ENCODE measurements at places on chromosomes 5 and 9.

DNA sequence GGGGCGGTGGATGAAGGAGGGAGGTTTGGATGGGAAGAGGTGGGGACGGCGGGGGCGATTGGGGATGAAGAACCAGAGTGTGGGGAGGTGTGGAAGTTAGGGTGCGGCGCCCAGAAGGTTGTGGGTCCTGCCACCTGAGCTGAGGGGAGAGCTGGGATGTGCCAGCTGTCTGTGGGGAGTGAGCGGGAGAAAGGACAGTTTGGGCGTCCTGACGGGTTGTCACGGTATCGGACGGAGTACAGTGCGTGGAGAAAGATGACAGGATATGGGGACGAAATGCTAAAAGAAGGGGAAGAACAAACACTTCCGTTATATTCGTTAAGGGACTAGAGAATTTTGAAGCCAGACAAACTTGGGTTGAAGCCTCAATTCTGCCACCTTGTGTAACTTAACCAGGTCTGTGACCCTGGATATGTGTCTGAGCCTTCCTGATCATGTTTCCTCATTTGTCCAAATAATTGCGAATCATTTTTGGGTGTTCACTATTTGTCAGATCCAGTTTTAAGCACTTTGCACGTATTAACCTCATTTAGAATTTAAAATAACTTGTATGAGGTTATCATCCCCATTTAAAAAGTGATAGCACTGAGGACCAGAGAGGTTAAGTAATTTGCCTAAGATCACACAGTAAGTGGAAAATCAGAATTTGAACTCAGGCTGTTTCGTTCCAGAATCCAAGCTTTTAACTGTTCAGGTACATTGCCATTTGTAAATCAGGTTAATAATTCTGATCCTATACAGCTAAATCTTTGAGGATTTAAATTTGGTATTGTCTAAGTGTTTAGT is 689 bp downstream of the CNTRL start:
- no peak for DNase-seq

GRCh38 chr5:133245191-133246052 is 193.6 kb downstream of the HSPA4 start:
- DNase-seq: peak; percentile 97

- peak; percentile 29 for DNase-seq
Measured at GRCh38 chr5:1374679-1375055, 29.8 kb upstream of the CLPTM1L start.

GRCh38 chr5:33736510-33736909 is 155.3 kb downstream of the ADAMTS12 start:
- DNase-seq: peak; percentile 79

- DNase-seq: no peak
Measured at GRCh38 chr5:175576096-175576495, 81.8 kb upstream of the HRH2 start.

- DNase-seq: peak; percentile 62
Measured at GRCh38 chr5:178232124-178232919, at the start of gene PHYKPL. TSS of gene PHYKPL (minus strand) at chr5:178232802. CDS start at chr5:178232550, 252 bp downstream.

GRCh38 chr9:98833090-98833956 is 25.9 kb downstream of the GALNT12 start:
- no peak for DNase-seq

DNA sequence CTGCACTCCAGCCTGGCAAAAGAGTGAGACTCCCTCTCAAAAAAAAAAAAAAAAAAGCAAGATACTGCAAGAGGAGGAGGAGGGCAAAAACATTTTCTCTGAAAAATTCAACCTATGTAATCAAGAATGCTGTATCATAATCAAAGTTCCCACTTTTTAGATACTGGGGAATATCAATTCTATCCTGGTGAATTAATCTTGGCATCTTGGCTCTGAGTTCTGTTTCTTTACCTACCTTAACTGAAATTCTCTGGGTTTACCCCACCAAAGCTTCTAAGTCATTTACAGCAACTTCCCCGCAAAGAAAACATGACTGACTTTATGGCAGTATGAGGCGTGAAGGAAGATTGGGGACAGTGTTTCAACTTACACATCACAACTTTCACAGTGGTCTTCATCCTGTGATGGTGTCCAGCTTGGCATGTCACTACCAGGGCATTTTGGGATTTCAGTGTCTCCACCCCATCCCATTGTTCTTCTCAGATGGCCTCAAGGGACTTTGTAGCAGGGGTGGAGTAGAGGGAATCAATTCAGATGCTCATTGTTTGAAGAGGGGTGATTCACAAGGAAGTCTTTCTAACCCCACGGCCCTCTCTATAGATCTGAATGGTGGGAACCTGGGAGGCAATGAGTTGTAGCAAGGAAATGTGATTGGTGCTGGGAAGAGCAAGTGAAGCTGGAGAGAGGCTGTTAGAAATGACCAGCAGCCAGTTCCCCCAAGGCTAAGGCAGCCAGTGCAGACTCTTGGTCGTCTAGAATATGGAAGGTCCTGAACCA is 130.5 kb downstream of the SCAMP1 start:
- peak; percentile 71 for DNase-seq

- DNase-seq: no peak
Measured at GRCh38 chr9:73573235-73573634, 421.6 kb downstream of the ANXA1 start.

DNA sequence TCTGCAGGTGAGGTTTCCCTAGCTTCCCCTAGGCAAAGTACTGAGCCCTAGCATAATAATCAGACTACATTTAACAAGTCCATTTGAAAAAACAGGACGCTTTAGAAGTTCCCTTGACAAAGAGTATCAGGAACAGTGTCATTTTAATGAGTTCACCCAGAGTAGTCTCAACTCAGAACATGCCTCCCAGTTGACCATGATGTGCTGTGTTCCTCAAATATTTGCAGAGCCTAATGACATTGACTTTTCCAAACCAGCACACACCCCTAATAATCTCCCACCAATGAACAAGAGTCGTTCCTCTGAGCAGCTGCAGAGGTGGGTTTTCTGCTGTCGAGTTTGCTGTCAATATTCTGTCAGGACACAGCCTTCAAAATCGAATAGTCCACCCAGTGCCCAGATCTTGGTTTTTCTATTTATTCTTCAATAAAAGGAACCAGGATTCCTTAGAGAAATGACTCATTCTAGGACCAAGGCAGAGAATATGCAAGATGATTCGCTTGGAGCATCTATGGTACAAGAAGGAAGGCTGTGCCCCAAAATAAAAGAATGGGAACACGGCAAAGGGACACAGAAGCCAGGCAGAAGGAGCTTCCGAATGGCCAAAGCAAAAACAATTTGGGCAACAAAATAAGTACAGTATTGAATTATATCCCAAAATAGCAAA is 57.6 kb downstream of the OTULIN start:
- DNase-seq: no peak

GRCh38 chr5:171269717-171270116 is 39.3 kb upstream of the TLX3 start:
- DNase-seq: no peak

DNA sequence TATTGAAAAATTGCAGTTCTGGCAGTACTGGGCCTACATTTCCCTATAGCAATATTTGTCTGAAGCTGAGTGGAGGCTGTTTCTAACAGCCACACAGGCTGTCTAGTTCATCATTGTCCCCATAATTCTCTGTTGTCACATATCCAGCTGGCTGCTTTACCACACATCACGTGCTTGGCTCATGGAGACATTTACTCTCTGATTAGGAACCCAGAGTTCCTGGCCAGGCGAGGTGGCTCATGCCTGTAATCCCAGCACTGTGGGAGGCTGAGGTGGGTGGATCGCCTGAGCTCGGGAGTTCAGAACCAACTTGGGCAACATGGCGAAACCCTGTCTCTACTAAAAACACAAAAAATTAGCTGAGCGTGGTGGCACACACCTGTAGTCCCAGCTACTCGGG is 81.4 kb downstream of the PGM5 start:
- DNase-seq: no peak

DNA sequence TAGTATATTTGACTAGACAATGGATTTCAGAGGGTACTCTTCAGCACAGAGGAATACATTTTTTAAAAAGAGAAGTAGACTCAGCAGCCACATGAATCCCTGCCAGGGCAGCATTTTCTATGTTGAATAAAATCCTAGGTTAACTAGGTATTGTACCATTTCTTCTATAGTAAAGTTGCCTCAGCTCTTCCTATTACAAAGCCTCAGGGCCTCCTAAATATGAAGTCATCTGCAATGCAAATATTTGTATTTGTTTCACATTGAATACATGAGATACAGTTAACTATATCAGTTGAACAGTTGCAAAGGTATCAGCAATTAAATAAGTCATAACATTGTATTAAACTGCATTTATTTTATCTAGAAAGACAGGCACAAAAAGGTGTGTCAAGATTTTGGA is 59.5 kb downstream of the NUDT12 start:
- no peak for DNase-seq

- DNase-seq: no peak
Measured at GRCh38 chr9:18106006-18106560, 367.9 kb upstream of the ADAMTSL1 start.

DNA sequence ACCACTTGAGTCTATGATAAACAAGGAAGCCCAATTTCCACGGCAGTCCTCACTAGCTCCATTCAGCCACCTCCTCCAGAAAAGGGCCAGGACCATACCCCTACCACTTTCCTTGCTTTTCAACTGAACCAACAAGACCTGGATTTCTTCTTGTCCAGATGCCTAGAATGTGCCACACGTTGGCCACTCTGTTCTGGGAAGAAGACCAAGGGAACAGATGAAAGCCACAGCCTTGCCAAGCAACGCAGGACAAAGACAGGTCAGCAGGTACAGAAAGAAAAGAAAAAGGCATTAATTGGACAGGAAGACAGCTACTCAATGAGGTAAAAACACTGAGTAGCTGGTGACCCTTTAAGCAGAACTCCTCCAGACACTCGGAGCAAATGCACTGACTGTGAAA is 2.2 kb downstream of the CCNJL start:
- DNase-seq: no peak

DNA sequence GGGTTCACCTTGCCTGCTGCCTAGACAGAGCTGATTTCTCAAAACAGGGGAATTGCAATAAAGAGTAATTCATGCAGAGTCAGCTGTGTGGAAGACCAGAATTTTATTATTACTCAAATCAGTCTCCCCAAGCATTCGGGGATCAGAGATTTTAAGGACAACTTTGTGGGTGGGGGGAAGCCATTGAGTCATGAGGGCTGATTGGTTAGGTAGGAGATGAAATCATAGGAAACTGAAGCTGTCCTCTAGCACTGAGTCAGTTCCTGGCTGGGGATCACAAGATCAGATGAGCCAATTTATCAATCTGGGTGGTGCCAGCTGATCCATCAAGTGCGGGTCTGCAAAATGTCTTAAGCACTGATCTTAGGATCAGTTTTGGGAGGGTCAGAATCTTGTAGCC is 159.1 kb upstream of the MAP1B start:
- DNase-seq: peak; percentile 55

DNA sequence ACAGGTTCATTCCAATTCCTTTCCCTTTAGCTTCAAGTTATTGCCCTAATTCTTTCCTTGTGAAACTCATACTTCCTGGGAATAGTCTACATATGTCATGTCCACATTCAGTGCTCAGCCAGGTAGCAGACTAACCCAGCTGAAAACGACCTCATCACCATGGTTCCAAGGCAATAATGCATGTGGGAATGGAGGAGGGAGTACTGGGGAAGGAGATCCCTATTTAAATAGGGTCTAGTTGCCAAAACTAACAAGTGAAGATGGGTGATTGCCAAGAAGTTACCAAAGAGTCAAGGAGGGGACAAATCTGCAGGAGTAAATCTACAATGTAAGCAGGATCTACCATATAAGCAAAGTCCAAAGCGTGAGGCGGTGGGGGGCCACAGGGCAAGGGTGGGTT is 47.3 kb upstream of the MCTP1 start:
- DNase-seq: no peak

- no peak for DNase-seq
Measured at GRCh38 chr5:72082048-72082447, 25.2 kb upstream of the MAP1B start.

- no peak for DNase-seq
Measured at GRCh38 chr5:78274540-78275197, 19.8 kb downstream of the AP3B1 start.

- no peak for DNase-seq
Measured at GRCh38 chr5:160423099-160423498, 1.4 kb downstream of the PTTG1 start.

DNA sequence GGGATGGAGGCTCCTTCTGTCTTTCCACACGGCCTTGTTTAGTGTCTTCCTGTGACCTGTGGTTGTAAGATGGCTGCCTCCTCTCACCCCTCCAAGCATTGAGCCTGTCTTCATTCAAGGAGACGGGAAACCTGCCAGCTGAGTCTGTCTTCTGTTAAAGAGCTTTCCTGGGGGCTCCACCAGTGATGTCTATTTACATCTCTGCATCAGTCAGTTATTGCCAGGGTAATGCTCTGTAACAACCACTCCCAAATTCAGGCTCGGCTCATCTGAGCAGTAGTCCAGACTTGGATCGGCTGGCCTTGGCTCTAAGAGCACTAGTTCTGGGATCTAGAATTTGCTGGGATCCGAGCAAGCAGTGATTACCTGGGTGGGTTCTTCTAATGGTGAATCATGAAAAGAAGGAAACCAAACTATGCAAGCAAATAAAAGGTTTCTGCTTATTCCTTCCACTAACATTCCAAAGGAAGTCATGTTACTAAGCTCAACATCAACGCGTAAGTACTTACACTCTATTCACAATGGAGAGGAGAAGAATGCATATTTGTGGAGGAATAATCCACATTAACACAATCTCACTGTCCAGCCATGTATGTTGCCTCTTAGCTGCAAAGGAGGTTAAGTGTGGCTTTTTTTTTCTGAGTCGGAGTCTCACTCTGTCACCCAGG is 61.7 kb downstream of the GALNT12 start:
- no peak for DNase-seq

DNA sequence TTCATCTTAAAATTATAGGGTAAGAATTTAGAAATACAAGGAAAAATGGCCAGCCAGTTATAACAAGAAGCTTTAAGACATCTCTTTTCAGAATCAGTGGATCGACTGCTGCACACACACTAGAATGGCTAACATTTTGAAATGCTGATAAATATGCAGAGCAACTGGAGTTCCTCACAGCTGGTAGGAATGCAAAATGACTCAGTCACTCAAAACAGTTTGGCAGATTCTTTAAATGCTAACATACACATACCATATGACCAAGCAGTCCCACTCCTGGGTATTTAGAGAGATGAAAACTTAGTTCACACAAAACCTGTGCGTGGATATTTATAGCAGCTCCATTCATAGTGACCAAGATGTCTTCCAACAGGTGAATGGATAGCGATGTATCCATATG is 23.2 kb upstream of the PSAT1 start:
- DNase-seq: no peak

- DNase-seq: no peak
Measured at GRCh38 chr9:133543772-133544467, 9.4 kb downstream of the ADAMTSL2 start.

GRCh38 chr5:57753446-57753845 is 270.8 kb upstream of the ACTBL2 start:
- no peak for DNase-seq

GRCh38 chr9:36802201-36802920 is 229.7 kb downstream of the MELK start:
- DNase-seq: peak; percentile 34

- DNase-seq: no peak
Measured at GRCh38 chr9:36218411-36218901, 27.7 kb downstream of the CLTA start.

- DNase-seq: no peak
Measured at GRCh38 chr5:141960018-141960417, 2.0 kb upstream of the PCDH12 start.
